ENCODE measurements at places on chromosomes 13 and 19.

GRCh38 chr13:42707048-42707447 is 74.3 kb upstream of the FAM216B start:
- DNase-seq: no peak

DNA sequence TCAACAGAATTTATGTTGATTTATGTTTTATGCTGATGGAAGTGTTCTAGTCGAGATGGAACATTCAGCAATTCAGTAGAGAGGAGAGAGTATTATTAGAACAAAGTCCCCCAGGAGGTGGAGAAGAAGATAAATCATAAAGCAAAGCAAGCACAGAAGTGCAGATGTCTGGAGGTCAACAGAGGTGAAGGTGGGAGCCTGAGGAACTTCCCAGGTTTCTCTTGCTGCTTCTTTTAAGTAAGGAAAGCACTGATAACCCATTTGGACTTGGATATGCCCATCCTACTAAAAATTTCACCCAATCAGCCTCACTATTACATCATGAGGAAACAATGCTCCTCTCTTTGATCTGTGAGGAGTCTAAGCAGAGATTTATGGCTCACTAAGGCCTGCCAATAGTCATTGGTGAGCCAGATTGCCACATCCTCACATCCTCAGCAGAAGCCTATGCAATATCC is 98.8 kb downstream of the EPSTI1 start:
- DNase-seq: no peak

DNA sequence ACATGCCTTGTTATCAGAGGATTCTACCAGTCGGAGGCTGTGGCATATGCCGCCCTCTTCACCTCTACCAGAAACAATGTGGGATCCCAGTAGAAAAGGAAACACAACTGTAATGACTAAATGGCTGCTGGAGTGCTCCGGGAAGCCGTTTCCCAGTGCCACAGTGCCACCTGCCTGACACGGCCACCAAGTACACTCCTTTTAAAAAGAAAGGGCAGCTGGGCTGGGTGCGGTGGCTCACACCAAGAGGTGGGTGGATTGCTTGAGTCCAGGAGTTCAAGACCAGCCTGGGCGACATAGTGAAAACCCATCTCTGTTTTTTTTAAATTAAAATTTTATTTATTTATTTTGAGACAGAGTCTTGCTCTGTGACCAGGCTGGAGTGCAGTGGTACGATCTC is 67.3 kb downstream of the TRPM4 start:
- peak; percentile 76 for DNase-seq

GRCh38 chr13:95260031-95260525 is 41.2 kb downstream of the ABCC4 start:
- DNase-seq: no peak

DNA sequence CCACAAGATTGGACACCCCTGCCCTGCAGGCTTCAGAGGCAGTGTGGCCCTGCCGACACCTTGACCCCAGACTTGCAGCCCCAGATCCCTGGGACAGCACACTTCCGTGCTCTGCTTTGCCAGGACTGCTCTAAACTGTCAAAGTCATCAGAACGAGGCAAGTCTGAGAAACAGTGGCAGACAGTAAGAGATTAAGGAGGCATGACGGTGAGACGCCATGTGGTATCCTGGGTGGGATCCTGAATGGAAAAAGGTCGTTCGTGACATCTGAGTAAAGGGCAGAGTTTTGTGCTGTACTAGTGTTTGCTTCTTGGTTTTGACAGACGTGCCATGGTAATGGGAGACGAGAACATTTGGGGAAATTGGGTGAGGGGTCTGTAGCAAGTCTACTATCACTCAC is 13.8 kb downstream of the ZNF579 start:
- no peak for DNase-seq

DNA sequence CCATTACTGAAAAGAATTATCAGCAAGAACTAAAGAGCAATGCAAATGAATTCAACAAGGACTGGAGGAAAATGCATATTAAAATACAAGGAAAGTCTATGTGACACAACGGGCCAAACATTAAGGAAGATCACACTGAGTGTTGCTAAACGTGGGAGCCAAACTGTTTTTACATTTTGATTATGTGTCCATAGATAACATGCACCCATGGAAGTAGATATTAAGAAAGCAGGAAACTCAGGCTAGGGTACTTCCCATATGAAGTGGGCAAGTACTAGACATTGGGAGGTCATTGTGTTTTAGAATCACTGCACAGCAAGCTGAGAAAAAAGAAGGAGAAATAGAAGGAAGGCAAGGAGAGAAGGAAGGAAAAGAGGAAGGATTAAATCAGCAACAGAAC is 161.8 kb downstream of the KCTD12 start:
- no peak for DNase-seq

- DNase-seq: no peak
These were observed at the start of gene ZNF98 for GRCh38 chr19:22422211-22422610. TSS of gene ZNF98 (minus strand) at chr19:22422346. CDS start at chr19:22422224, 122 bp downstream.

GRCh38 chr13:77994166-77994565 is 75.5 kb upstream of the EDNRB start:
- no peak for DNase-seq

- DNase-seq: no peak
These were observed 667 bp upstream of the ZNF790 start for GRCh38 chr19:36838784-36839324.

DNA sequence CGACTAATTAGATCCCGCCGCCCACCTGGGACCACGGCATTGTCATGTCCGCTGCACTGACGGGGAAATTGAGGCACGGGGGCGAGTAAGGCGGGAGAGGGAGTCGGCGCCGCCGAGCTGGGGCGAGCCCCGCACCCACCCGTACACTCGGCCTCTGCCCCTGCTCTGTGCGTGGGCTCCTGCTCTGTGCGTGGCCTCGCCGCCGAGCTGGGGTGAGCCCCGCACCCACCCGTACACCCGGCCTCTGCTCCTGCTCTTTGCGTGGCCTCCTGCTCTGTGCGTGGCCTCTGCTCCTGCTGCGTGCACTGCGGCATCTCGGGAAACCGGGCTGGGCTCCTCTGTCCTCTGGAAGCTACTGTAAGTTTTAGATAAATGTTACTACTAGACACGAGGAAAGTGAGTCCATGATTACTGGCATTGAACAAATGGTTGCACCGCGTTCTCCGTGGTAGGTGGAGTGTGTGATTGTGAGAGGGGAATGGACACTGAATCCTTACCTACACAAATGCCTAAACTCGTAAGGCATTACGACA is 826 bp upstream of the C1QTNF9 start:
- DNase-seq: no peak

All from Kasumi-1 (cell line).